ENCODE measurements at places on chromosomes 4 and X.

GRCh38 chr4:99013402-99013843 lies 17.9 kb downstream of the METAP1 start:
- H3K36me3 ChIP-seq: no peaks in the 10 kb centered on the region
- H3K4me3 ChIP-seq: no peak overlapping the region
- no peak overlapping the region for H3K27ac ChIP-seq
- H3K27me3 ChIP-seq: no peaks in the 10 kb centered on the region
- no peaks in the 10 kb centered on the region for H3K4me1 ChIP-seq
- no peak for DNase-seq

DNA sequence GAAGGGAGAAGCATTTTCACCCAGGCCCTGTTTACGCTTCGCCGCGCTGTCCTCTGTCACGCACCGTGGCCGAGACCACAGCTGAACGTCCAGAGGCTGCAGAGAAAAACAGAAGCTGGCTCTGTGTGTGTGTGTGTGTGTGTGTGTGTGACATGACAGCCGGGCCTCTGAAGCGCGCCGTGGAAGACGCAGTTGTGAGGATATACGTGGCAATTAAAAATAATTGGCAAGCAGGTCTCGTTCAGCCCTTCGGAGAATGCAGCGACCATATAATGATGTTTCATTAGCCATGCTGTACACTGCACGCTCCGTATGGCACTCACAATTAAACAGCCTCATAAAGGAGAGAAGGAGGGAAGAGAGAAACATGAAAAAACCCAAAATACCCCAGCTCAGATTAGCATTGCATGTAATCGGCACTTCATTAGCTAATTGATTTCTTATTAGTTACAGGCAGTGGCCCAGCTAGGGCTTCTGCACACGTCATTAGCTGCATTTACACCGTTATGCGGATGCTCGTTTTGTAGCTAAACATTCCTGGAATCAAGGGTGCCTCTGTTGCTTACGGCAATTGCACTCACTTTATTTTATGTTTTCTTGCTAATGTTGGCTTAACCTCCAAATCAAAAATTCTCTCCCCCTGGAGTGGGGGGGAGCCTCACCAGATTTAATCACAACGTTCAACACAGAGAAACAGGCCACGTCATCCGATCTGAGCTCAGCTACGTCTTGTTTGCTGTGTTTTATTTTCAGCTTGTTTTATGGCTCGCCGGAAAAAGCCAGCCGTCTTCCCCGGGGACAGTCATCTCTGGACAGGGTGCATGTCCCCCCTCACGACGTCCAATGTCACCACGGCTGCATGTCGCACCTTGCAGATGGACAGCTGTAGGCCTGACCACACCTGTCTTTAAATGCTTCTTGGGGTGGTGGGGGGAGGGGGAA lies 74.6 kb upstream of the SHOX start:
- no peaks in the 10 kb centered on the region for H3K27me3 ChIP-seq
- H3K36me3 ChIP-seq: no peaks in the 10 kb centered on the region
- DNase-seq: no peak
- H3K4me1 ChIP-seq: no peaks in the 10 kb centered on the region
- no peak overlapping the region for H3K27ac ChIP-seq

DNA sequence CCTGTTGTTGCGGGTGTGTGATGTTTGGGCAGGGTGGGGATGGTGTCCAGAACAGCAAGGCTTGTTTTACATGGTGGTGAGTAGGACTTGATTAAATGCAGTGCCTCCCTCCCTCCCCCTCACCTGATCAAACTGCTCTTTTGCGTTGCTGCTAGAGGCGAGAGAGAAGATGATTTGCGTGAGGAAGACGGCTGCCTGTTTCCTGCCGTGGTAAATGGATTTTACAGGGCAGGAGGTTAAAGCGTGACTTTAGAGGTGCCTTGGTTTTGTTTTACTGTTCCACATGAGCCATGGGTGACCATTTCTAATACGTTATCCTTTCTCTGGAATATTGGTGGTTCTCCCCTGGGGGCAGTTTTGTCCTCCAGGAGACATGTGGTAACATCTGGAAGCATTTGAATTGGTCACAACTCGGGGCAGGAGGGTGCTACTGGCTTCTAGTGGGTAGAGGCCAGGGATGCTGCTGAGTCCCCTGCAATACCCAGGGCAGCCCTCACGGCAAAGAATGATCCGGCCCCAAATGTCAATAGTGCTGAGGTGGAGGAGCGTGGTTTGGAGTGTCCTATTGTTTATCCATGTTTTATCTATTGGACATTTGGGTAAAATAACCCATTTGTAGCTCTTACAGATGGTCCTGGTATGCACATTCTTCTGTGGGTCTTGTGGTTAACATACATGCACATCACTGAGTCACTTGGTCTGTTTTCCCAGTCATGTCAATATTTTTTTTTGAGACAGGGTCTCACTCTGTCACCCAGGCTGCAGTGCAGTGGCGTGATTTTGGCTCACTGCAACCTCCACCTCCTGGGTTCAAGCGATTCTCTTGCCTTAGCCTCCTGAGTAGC lies 73.7 kb downstream of the SHROOM2 start:
- no peak for DNase-seq
- H3K4me3 ChIP-seq: no peak overlapping the region
- no peak overlapping the region for H3K27ac ChIP-seq
- no peaks in the 10 kb centered on the region for H3K27me3 ChIP-seq

DNA sequence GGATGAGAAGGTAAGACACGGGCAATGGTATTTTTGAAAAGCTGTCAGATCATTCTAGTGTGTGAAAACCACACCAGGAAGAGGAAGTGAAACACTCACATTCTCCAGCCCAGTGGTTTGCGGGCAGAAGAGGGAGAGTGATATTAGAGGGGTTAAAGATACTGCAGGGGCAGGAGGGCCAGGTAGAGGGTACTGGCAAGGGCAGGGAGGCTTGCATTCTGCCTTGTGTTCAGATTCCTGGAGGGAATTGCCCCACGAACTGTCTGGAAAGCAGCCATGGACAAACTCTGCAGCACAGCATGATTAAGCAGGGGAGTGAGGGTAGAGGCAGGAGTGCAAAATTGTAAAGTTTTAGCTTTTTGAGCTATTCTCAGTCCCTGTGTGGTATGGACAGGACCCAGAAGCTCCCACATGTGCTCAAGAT lies 30.9 kb downstream of the NIPAL1 start:
- peaks cover 15% of the 10 kb centered on the region for H3K4me1 ChIP-seq
- no peaks in the 10 kb centered on the region for H3K36me3 ChIP-seq
- H3K27me3 ChIP-seq: peaks cover 3% of the 10 kb centered on the region
- H3K27ac ChIP-seq: no peak overlapping the region
- H3K4me3 ChIP-seq: no peak overlapping the region
- no peak for DNase-seq

GRCh38 chr4:79913581-79913980 lies 159.4 kb downstream of the ANTXR2 start:
- no peak for DNase-seq
- no peaks in the 10 kb centered on the region for H3K4me1 ChIP-seq
- no peak overlapping the region for H3K27ac ChIP-seq
- no peaks in the 10 kb centered on the region for H3K27me3 ChIP-seq
- H3K4me3 ChIP-seq: no peak overlapping the region

DNA sequence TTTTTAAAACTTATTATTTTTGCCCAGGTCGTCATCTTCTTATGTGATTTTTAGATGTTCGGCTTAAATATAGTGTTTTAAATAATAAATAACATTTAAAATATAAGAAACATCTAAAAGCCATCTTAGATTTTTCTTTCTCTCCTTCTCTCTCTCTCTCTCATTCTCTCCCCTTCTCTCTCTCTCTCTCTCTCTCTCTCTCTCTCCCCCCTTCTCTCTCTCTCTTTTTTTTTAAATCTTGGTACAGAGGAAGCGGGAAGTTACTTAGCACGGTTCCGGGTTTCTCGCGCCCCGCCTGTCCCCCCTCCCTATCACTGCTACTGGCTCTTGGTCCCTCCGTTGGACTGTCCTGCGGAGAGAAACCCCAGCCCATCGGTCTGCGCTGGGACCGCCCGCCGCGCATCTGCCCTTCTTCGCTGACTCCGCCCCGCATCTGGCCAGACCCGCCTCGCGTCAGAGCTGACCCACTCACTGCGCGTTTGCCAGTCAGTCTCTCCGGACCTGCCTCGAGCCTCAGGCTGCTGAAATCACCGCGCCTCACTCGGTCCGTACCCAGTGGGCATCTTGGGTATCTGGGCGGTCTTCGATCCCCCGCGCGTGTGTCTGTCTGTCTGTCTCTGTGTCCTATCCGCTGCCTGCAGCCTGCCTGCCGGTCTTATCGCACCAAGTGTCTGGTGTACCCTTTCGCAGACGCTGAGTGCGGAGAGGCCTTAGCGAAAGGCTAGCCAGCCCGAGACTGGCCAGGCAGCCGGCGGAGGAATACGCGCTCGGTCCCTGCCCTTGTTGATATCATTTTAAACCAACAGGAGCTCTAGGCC lies at the start of gene PABPC5:
PABPC5 (plus strand) TSS at position 489 of the 818 bp plus-strand sequence. CDS start 739 bp downstream, outside the sequence.
- H3K4me1 ChIP-seq: no peaks in the 10 kb centered on the region
- peak within 1 kb of the TSS; percentile 86 for H3K27ac ChIP-seq
- H3K4me3 ChIP-seq: peak within 1 kb of the TSS; percentile 47
- H3K36me3 ChIP-seq: no peaks in the 10 kb centered on the region

GRCh38 chrX:10524578-10524977 lies 95.8 kb downstream of the MID1 start:
- H3K4me1 ChIP-seq: no peaks in the 10 kb centered on the region
- no peaks in the 10 kb centered on the region for H3K36me3 ChIP-seq
- no peak for DNase-seq
- H3K4me3 ChIP-seq: no peak overlapping the region
- no peaks in the 10 kb centered on the region for H3K27me3 ChIP-seq

- DNase-seq: no peak
- H3K4me1 ChIP-seq: no peaks in the 10 kb centered on the region
- no peaks in the 10 kb centered on the region for H3K27me3 ChIP-seq
- no peak overlapping the region for H3K4me3 ChIP-seq
Measured at GRCh38 chrX:115521741-115522140, 39.2 kb upstream of the PLS3 start.

- no peak overlapping the region for H3K4me3 ChIP-seq
- DNase-seq: no peak
- H3K36me3 ChIP-seq: no peaks in the 10 kb centered on the region
- H3K4me1 ChIP-seq: no peaks in the 10 kb centered on the region
- H3K27ac ChIP-seq: peak overlapping the region; percentile 2
Measured at GRCh38 chr4:15341733-15342300, 86.0 kb upstream of the C1QTNF7 start.

DNA sequence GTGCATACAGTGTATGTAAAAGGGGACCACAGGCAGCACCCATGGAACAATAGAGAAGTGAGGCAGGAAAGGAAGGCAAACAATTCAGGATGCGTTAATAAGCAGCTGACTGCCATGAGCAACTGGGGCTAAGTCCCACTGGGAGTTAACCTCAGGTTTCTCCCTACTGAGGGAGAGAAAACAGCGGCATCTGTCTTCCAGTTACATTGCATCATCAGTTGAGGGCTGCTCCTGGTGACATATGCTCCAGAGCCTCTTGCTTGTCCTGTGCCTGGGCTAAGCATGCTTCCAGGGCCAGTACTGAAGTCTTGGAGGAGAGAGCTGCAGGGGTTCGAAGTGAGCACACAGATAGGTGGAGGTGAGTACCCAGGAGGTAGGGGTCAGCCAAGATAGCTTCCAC lies 24.3 kb downstream of the RAI2 start:
- peaks cover 4% of the 10 kb centered on the region for H3K27me3 ChIP-seq
- no peak overlapping the region for H3K27ac ChIP-seq
- no peaks in the 10 kb centered on the region for H3K4me1 ChIP-seq
- DNase-seq: no peak

GRCh38 chr4:169621731-169622492 lies 1.5 kb downstream of the CLCN3 start:
- H3K4me3 ChIP-seq: no peak overlapping the region
- H3K27ac ChIP-seq: peak overlapping the region; percentile 95
- H3K27me3 ChIP-seq: no peaks in the 10 kb centered on the region
- H3K4me1 ChIP-seq: no peaks in the 10 kb centered on the region
- DNase-seq: peak; percentile 55

- H3K36me3 ChIP-seq: no peaks in the 10 kb centered on the region
- H3K4me1 ChIP-seq: no peaks in the 10 kb centered on the region
- no peak for DNase-seq
Measured at GRCh38 chrX:39144956-39145355, 343.7 kb downstream of the MID1IP1 start.

DNA sequence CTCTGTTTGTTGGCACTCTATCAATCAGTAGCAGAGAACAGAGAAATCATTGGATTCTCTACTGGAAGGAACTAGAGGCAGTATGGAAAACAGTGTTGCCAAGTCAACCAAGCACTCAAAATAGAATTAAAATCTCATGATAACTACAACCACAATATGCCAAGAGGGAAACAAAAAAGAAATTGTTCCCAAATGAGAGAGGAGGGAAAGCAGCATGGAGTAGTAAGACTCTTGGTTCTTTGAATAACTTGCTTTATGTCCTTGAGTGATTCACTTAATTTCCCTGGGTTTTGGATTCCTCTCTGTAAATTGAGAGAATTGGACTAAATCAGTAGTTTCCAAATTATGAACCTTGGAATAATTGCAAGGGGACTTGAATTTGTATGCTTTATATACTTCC lies 285.5 kb upstream of the ANKRD50 start:
- H3K27ac ChIP-seq: no peak overlapping the region
- DNase-seq: no peak
- no peaks in the 10 kb centered on the region for H3K4me1 ChIP-seq
- no peaks in the 10 kb centered on the region for H3K36me3 ChIP-seq
- no peak overlapping the region for H3K4me3 ChIP-seq

- H3K4me3 ChIP-seq: no peak overlapping the region
- H3K27ac ChIP-seq: no peak overlapping the region
- no peak for DNase-seq
- no peaks in the 10 kb centered on the region for H3K36me3 ChIP-seq
- H3K27me3 ChIP-seq: no peaks in the 10 kb centered on the region
- no peaks in the 10 kb centered on the region for H3K4me1 ChIP-seq
Measured at GRCh38 chr4:107314156-107314555, 278.0 kb upstream of the DKK2 start.

- H3K36me3 ChIP-seq: no peaks in the 10 kb centered on the region
- peaks cover 3% of the 10 kb centered on the region for H3K27me3 ChIP-seq
- H3K4me1 ChIP-seq: no peaks in the 10 kb centered on the region
Measured at GRCh38 chr4:1488831-1489638, 82.8 kb upstream of the NKX1-1 start.

DNA sequence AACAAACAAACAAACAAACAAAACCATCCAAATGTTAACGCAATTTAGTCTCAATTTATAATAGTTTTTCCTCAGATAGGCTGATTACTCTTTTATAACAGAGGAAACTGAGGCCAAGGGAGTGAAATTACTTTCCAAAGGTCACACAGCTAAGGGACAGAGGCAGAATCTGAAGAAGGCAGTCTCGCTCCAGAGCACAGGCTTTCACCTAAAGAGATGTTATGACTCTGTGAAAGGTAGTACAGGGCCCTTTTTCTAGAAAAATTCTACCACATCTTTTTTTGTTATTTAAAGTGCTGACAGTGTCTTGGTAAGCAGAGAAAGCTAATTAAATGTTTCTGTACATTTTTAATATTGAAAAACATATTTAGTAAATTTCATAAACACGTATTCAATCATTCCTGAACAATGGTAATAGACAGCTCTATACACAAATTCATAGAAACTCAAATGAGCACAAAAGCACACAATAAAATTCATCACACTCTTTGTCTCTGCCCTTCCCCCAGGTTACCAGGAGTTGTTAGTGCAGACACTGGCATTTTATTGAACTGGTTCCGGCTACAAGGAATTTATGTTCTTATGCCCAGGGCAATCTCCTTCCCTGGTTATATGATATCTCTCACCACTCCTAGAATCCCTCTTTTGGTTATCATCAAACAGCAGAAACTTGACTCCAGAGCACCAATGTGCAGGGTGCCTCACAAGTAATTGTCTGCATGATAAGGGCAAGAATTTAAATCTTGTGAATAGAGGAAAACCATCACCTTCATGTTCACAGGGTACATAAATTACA lies 7.7 kb upstream of the APBB2 start:
- no peak for DNase-seq
- H3K4me1 ChIP-seq: no peaks in the 10 kb centered on the region
- no peaks in the 10 kb centered on the region for H3K36me3 ChIP-seq
- no peaks in the 10 kb centered on the region for H3K27me3 ChIP-seq

All from small intestine (tissue), 16 donors.